Pulmonary artery endothelial cell (primary cell): ENCODE measurements at places on chromosomes 2 and 18. TPM values are rescaled to one million over a fixed set of nuclear protein-coding genes. Genes with fewer than 3 reads are reported as not detected.

DNA sequence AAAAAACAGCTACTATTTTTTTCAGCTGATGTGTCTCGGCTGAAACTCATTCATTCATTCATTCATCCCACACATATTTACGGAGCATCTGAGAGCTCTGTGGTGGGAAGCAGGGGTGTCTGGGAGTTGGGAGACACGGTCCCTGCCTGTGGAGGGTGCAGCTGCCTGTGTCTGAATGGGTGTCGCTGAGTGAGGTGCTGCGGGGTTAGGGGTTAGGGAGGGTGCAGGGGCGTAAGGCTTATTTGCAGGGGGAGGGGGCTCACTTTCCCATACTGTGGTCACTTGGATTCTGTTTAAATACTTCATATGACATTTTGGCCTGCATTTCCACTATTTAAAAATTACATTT lies 89.4 kb upstream of the ASB18 start:
- no peak for DNase-seq

DNA sequence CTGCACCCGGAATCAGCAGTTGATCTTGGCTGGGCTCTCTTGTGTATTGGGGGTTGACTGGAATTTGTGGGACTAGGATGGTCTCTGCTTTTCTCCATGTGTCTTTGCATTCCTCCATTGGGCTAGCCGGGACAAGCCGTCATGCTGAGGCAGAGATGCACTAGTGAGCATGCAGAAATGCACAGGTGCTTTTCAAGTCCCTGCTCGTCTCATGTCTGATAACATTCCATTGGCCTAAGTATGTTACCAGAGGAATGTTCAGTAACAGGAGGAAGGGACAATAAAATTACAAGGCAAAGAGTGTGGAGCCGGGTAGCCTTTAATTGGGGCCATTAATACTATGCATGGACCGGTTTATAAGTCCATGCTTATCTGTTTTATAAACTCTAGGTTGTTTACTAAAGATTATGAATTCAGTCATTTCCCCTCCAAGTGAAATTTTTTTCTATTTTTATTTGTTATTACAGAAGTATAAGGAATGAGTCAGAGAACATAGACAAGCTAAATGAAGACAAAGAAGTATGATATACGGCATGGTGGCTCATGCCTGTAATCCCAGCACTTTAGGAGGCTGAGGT lies 24.4 kb upstream of the AAK1 start:
- peak; percentile 17 for DNase-seq

GRCh38 chr2:27779417-27780055 lies 8.0 kb downstream of the MRPL33 start:
- peak; percentile 86 for DNase-seq

DNA sequence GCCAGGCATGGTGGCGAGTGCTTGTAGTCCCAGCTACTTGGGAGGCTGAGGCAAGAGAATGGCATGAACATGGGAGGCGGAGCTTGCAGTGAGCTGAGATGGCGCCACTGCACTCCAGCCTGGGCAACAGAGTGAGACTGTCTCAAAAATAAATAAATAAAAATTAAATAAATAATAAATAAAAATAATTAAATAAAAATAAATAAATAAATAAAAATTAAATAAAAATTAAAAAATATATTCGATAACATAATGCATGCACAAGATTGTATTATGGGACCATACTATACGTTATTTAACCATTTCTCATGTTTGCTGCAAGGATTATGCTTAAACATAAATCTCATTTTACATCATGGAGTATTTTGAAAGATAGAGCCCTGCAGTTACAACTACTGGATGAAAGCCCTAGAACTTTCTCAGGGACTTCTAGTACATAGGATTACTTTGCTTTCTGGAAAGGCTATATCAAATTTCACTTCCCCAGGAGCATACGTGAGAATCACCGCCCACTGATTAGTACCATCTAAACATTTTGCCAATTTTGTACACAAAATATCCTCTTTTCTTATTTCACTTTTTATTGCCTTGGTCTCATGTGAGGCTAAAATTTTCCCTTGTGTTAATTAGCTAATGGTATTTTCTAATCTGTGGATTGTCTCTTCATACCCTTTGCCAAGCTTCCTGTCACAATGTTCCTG lies 234.3 kb upstream of the LYPD1 start:
- no peak for DNase-seq

DNA sequence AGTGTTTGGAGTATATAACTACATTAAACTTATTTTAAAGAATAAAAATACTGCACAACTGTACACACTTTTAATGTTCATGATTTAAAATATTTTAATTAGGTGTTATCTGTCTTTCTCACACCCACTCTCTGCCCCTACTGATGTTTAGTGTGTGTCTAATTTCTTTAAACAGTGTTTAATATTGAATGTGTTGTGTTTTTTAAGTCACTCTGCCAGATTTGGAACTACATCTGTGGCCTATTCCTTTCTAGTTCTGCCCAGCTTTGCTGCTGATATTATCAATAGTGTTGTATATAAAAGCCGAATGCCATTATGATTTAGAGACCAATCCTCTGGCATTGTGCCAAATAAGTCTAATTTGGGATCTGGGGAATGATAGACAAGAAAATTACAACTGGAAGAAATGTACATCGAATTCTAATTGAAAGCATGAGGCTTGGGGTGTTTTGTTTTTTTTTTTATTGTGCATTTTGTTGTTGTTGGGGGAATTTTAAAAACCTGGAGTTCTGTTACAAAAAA lies 398.0 kb downstream of the CPS1 start:
- DNase-seq = no peak

GRCh38 chr2:145503511-145503910 lies 983.6 kb upstream of the ZEB2 start:
- no peak for DNase-seq

- no peak for DNase-seq
Measured at GRCh38 chr2:176794392-176794791, 418.2 kb upstream of the HNRNPA3 start.

MTLN gene
- 55.0 and 58.2 TPM in 2 replicates for total RNA-seq

IL18R1 gene
- total RNA-seq = 3.7 and 8.3 TPM in 2 replicates

- DNase-seq = no peak
Measured at GRCh38 chr2:232611559-232612218, 21.7 kb upstream of the EFHD1 start.

- DNase-seq = no peak
Measured at GRCh38 chr2:183339311-183339710, 215.1 kb downstream of the NUP35 start.

- no peak for DNase-seq
Measured at GRCh38 chr18:75261430-75262223, 51.0 kb downstream of the TSHZ1 start.

GRCh38 chr2:16727256-16727655 lies 61.6 kb upstream of the CYRIA start:
- no peak for DNase-seq

DNA sequence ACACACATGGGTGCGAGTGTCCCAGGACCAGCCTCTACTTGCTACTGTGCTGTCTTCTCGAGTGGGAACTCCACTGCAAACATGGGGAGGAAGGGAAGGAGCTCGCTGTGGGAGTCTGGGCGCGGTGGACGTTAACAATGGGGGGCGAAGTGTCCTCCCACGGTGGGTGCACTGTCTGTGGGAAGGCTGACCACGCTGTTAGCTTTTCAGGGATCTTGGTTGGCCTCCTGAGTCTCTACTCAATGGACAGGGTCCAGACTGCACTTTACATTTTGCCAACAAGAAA lies 146.7 kb downstream of the MBP start:
- DNase-seq = no peak

- DNase-seq = no peak
Measured at GRCh38 chr2:134440336-134440909, 186.6 kb downstream of the MGAT5 start.

- DNase-seq = peak; percentile 15
Measured at GRCh38 chr18:47265197-47265596, 13.7 kb upstream of the SKOR2 start.

DNA sequence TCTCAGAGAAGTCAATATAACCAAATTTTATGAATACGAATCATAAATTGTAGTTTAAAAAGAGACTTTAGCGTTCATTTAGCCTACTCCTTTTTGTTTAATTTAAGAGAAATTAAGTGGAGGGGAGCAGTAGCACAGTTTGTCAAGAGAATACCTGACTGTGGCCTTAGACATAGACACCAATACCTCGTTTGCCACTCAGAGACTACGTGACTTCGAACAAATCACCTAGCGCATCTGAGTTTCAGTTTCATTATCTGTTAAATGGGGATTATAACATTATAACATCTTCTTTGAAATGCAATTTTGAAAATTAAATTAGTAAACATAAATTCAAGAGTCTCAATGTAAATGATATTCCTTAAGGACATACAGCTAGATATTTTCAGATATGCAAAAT lies 581.5 kb upstream of the VRK2 start:
- no peak for DNase-seq

DNA sequence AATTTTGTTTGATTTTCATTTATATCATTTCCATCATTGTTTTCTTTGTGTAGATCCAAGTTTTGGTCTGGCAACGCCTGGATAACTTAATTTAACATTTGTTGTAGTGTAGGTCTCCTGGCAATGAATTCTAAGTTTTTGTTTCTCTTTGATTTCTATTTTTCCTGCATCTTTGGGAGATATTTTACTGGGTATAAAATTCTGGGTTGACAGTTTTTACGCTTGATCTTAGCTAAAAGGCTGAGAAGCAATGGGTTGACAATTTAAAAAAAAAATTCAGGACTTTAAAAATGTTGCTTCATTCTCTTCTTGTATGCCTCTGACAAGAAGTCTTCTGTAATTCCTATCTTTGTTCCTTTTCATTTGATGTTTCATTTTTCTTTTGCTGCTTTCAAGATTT lies 8.6 kb downstream of the LYPD6B start:
- DNase-seq = no peak

- DNase-seq = no peak
Measured at GRCh38 chr18:25725501-25725900, 364.9 kb downstream of the SS18 start.

DNA sequence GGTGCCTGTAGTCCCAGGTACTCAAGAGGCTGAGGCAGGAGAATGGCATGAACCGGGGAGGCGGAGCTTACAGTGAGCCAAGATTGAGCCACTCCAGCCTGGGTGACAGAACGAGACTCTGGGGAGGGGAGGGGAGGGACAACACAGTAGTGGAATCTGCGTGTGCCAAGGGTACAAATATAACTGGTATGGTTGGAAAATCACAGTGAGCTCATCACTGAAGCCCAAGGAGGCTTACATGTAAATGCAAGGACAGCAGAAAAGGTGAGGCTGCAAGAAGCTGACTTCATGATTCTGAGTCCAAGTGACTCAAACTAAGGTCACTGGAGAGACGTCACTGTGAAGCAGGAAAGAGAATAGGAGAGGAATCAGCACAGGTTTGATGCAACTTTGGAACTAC lies 9.2 kb downstream of the SEPTIN10 start:
- DNase-seq = no peak
